Spleen (tissue), 13 donors: ENCODE measurements at places on chromosomes 3 and 15.

DNA sequence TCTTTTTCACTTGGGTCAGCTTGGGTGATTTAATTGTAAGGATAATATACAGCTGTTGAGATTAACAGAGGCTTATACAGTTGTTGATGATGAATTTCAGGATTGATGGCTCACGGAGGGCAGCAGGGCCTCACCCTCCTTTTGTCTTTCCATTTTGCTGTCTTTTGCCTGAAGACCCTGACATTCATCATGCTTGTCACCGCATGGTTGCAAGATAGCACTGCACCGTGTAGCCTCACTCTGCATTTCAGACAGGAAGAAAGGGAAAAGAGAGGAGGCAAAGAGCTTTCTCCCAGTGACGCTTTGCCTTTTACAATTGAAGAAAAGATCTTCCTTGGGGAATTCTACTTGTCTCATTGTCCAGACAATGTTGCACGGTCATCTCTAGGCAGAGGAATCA is 115.1 kb downstream of the TPRG1 start:
- DNase-seq, result no peak

DNA sequence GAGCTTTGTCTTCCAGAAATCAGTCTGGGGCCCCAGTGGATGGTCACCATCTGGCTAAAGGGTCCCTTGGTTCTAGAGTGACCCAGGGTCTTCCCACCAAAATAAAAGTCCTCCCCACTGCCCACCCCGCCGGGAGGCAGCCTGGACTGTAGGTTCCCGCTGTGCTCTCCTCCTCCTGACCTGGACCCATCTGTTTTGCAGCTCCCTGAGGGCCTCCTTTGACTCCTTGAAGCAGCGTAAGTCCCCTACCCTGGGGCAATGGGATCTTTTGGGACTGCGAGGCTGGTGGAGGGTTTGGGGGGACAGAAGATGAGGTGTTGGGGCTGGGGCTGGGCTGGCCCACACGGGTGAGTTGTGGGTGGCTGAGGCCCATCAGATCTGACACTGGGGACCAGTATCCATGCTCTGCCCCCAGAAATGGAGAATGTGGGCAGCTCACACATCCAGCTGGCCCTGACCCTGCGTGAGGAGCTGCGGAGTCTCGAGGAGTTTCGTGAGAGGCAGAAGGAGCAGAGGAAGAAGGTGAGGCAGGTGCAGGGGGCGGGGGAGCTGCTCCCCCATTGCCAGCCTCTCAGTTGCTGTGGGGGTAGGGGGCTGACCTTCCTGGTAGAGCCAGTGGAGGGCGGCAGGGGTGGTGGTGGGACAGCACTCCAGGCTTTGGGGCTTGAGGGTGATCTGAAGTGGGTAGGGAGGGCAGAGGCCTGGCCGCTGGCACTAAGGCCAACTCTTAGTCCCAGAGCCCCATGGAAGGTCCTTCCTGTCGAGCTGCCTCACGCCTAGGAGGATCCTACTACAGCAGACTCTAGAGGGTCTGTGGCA is 30.4 kb downstream of the PSTPIP1 start:
- DNase-seq, result peak; percentile 67

GRCh38 chr15:59522988-59523461 is 85.0 kb downstream of the FAM81A start:
- DNase-seq, result peak; percentile 81

DNA sequence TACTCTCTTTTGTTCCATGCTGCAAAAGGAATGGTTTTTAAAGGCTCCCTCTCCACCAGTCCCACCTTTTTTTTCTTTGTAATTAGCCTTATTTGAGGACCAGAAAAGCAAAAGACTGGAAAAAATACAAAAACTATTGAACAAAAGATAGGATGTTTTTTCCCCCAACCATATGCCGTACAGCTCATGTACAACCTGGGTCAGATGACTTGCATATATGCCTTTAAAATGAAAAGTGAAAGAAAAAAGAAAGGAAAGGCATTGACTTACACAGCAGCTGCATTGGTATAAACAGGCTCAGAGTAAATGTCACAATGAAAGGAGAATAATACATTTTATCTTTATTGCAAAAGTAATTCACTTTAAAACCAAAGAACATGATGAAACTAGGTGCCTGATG is 69.5 kb upstream of the CMC1 start:
- no peak for DNase-seq

- DNase-seq, result no peak
Observed at GRCh38 chr3:138438896-138439295, 4.5 kb downstream of the ESYT3 start.

GRCh38 chr3:25618028-25618427 is 46.7 kb downstream of the TOP2B start:
- DNase-seq, result no peak

DNA sequence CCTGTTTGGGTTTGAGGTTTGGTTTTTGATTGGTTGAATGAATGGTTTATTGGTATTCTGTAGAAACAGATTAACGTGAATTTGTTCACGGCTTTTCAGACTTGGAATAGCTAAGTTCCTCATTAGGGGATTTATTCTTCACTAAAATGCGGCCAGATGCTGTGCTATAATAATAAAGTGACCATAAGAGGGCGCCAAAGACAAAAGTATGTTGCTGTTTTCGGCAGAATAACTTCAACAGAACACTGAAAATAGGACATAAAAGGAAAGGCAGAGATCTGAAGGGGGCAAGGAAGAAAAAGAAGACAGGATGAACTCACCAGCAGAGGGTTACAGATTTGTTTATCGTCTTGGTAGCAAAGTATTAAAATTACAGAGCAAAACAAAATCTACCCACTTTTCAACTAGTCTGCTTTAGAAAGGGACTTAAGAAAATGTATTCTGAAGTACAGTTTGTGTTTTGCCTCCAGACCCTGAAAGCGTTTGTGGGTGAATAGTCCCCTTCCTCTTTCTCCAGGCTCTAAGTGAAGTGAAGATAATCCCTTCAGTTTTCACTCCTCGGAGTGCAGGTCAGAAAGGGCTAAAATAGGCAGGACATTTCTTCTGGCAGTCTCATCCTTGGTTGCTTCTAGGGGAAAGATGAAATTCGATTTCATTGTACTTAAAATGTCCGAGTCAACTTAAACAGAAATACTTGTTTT is 147.6 kb downstream of the IL20RB start:
- DNase-seq, result no peak

GRCh38 chr3:80263260-80263659 is 495.5 kb upstream of the ROBO1 start:
- no peak for DNase-seq

GRCh38 chr15:31195871-31196270 is 94.3 kb upstream of the TRPM1 start:
- no peak for DNase-seq

DNA sequence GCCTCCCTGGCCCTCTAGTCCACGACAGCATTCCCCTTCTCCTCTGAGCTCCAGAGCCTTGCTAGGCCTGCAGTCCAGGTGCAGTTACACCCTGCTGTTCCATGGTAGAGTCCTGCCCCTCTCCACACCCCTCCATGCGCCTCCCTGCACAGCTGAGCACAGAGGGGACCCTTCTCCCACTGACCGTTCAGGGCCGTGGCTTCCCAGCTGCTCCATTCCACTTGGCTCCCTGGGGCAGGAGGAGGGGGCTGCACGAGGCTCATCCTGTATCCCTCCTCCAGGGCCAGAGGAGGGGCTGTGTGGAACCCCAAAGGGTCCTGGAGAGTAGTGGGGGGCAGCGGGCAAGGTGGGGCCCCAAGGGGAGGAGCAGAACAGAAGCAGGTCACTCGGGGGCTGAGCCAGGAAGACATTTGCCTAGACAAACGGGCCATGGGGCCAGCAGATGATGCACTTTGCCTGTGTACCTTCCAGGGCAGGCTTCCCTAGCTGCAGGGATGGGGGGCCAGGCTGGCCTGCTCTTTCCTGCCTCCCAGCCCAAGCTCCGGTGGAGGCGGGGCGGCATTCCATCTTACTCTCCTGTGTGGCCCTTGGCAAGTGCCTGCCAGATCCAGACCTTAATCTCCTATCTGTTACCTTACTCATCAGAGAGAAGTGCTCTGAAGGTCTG is 20.7 kb upstream of the GOLGA6C start:
- DNase-seq, result peak; percentile 52

- DNase-seq, result no peak
Observed at GRCh38 chr15:59699810-59700431, 10.8 kb upstream of the BNIP2 start.

GRCh38 chr15:39242345-39242744 is 338.5 kb upstream of the THBS1 start:
- no peak for DNase-seq

- no peak for DNase-seq
Observed at GRCh38 chr15:41794081-41794480, 19.8 kb downstream of the MAPKBP1 start.

- DNase-seq, result no peak
Observed at GRCh38 chr3:15011174-15011573, 53.9 kb downstream of the MRPS25 start.

- DNase-seq, result no peak
Observed at GRCh38 chr15:51533672-51534398, 88.7 kb downstream of the DMXL2 start.

DNA sequence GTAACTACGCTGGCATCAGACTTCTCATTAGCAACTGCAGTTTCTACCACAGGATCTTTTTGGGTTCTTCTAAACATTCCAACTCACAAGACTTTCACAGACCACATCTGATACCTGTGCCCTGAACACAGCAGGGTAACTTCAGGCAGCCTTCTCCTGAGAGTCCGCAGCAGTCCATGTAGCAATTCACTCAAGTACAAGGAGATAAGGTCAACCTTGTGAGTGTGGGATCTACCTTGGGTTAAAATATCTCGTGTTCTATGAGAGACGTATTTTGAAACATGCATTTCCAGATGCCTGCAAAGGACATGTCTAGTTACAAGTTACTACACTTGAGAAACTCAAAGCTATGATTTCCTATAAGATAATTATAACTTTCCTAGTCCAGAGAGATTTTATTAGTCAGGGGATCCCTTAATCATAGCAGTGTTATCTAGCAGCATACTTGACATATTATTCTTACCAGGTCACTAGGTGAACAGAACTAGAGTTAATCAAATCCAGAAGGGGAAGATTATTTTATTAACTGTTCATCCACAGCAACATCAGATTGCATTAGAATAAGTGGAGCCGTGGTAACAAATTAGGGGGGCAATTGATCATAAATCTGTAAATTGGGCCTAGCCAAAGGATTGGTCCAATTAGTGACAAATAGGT is 66.4 kb downstream of the ASTE1 start:
- DNase-seq, result no peak

DNA sequence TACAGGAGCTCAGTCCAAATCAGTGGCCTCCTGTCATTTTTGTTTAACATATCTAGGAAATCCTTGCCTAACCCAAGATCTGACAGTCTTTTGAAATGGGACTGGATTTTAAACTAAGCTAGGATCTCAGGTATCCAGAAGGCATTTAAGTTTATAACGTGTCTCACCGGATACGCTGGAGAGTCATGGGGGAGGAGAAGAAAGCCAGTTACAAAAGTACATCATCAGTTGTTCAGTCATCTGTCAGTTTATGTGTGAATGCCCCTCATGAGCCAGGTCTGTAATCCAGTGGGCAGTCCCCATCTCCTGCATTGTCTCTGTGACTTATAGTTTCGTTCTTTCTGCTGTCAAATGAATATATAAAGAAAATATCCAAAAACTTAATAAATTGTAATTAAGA is 44.4 kb downstream of the RAB7A start:
- DNase-seq, result no peak

- no peak for DNase-seq
Observed at GRCh38 chr3:193452338-193452737, 73.8 kb upstream of the ATP13A5 start.

DNA sequence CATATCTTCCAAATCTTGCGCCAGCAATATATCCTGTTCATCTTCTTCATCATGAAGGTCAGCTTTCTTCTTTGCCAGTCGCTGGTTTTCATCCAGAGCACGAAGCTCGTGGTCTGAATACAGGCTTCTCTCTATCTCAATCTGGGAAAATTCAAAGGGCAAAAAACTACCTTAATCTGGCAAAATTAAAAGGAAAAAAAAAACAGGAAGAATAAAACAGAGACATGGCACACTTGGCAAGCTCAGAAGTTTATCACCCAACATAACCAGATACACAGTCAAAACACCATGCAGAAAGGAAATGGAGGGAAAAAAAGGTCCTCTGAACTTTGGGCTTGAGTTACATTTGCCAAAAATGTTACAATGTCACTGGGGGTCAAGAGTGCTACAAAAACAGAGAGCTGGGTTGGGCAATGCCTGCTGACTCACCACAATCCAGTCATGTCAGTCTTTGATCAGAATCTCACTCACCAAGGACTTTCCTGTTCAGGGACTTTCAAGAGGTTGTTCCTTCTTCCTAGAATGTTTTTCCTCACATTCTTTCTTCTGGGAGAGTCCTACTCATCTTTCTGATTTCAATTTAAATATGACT is 1.5 kb downstream of the MRPL46 start:
- no peak for DNase-seq

DNA sequence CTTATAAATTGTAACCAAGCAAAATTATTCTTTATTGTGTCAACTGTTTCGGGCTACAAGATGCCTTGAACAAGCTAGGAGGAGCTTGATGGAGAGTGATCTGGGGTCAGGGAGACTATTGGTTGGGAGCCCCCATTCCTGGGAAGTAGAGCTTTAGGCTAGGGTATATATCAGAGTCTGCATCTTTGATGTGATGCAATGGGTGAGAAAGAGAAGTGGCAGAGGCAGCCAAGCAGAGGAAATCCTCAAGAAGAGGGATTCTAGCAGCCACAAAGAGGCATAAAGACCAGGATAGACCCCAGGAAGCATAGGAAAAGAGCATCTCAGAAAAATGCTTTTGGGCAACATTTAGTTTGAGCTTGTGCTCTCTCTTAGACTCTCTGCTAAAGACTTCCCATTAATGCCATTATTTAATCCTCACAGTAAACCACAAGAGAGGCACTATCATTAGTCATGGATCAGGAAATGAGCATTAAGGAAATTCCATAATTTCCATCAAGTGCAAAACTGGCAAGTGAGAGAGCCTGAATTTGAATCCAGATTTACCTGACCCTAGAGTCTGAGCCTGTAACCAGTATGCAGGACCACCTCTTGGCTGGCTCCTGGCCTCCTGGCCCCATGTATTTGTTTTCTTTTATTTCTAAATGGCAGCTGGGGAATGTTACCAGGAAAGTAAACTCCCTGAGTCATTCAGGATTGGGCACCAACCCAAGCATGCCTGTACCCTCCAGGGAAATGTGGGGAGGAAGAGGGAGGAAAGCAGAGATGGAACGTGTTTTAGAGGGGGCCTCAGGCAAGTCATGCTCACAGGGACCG is 118.7 kb downstream of the RPL22L1 start:
- no peak for DNase-seq

- no peak for DNase-seq
Observed at GRCh38 chr3:141454054-141454453, 32.8 kb upstream of the RASA2 start.
